ENCODE measurements at places on chromosomes 1 and 21. TPM values are rescaled to one million over a fixed set of nuclear protein-coding genes. Genes with fewer than 3 reads are reported as not detected.

DNA sequence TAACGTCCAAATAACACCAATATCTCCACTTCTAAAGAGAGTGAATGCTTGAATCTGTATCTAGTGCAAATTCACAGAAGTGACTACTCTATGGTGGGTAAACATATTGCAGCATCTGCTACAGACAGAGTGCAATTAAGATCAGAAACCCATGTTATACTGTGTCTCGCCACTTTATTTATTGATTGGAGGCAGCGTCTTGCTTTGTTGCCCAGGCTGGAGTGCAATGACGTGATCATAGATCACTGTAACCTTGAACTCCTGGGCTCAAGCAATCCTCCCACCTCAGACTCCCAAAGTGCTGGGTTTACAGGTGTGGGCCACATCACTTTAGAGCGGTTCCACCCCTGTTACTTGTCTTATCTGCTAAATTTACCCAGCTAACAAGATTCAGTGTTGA, 57.0 kb downstream of the HLCS start:
- no peak for DNase-seq

GRCh38 chr1:48831120-48831978, 54.7 kb upstream of the BEND5 start:
- no peak for DNase-seq

- no peak for DNase-seq
Observed at GRCh38 chr1:43970502-43970901, 692 bp downstream of the DPH2 start.

DNA sequence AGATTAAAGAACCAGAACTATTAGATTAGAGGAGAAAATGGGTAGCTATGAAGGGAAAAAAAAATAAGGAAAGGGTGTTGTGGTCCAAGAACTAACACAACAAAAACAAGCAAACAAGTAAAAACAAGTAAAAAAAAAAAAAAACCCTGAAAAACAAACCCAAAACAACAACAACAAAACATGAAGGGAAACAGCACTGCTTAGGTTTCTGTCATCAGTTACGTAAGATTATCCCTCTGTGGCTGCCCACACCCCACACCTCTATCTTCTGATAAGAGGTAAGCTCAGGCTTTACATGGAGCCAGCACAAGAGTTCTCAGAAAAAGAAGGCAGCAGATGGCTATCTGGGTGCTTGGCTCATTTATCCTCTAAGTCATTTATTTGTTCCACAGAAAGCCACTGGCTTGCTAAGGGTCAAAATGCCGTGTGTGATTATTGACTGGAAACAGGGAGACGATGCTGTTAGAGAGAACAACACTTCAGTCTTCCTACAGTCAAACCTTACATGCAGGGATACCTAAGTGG, 57.5 kb downstream of the KIAA0319L start:
- peak; percentile 65 for DNase-seq

GRCh38 chr1:165854101-165854845, 26.9 kb downstream of the UCK2 start:
- peak; percentile 13 for DNase-seq

DNA sequence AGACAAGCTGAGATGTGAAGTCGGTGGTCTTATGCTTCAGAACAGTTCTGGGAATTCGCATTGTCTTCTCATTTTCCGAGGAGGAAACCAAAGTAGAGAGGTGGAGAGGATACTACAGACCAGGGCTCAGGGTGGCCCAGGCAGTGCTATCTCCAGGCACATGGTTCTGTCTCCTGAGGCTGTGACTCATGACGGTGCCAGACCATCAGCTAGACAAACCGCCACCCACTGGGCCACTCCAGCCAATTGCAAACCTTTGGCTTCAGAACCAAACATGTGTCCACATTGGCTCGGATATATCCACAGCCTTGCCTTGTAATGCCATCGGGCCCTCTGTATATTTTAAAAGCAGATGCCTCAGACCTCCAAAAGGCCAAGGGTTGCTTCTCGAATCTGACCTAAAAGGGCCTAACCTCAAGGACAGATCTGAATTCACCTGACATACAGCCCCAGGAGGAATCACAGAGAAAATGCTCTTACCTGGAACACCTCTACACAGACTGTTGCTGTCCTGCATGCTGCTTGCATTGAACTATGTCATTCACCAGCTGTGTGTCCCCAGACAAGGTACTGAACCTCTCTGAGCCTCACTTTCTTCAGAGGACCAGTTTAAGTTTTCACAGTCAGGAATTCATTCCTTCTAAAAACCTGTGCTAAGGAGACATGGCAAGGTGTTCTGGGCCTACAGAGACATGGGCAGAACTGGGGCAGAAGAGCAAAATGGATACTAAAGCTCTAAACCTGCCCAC, 224.9 kb upstream of the JUN start:
- DNase-seq = no peak

DNA sequence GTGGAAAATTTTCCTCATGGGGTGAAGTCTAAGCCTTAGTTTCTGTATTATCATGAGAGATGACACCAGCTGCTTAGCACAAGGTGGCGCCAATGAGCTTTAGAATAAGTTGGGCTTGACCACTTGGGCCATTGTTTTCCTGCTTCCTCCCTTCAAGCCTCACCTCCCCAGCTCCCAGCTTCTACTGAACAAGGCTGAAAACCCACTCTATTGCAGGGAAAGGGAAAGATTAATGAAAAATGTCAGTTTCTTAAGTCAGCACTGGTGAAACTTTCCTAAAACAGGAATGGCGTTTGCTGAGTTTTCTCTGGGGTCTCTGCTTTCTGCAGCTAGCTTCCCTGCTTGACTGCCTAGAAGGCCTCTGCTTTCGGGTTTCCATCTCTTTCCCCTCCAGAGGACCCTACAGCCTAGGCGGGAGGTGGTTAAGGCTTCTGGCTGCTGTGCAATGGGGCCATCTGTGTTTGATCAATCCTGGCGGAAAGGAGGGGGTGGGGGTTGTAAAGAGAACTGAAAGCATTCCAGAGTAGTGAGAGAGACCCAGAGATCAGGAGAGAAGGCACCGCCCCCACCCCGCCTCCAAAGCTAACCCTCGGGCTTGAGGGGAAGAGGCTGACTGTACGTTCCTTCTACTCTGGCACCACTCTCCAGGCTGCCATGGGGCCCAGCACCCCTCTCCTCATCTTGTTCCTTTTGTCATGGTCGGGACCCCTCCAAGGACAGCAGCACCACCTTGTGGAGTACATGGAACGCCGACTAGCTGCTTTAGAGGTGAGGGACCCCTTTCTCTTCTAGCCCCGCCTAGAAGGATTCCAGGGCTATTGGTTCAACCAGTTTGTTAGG, at the start of gene OLFML3:
Gene OLFML3, plus strand, starts transcription at position 612 of the 840 bp plus-strand sequence. Its CDS starts 43 bp downstream, at position 655.
- DNase-seq = peak; percentile 49

- DNase-seq = no peak
Observed at GRCh38 chr1:227437495-227438008, 119.3 kb upstream of the CDC42BPA start.

DNA sequence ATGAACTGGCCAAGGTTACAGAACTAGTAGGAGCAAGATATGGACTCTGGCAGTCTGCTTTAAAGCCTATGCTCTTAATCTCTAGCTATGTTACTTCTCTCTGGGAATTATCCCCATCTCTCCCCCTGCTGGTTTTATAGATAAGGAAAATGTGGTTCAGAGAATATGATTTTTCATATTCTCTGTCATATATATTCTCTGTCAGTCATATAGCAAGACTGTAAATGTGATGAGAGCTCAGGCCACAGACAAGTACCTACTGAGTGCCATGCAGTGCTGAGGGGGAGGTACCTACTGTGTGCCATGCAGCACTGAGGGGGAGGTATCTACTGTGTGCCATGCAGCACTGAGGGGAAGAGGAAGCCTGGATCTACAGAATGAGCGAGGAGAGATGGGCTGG, 220.3 kb upstream of the FGGY start:
- no peak for DNase-seq

DNA sequence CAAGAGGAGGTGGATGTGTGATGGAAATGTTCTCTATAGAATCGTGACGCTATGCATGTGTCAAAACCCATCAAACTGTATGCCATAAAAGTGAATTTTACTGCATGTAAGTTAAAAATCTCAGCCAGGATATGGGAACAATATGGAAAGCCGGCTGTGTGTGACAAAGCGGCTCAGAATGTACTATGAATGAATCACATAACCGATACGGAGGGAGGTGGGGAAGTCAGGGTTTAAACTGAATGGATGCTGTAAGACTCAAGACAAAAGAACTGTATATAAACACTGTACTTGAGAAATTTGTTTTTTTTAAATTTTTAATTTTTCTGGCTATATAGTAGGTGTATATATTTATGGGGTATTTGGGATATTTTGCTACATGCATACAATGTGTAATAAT, 111.6 kb upstream of the PDE4B start:
- no peak for DNase-seq

DNA sequence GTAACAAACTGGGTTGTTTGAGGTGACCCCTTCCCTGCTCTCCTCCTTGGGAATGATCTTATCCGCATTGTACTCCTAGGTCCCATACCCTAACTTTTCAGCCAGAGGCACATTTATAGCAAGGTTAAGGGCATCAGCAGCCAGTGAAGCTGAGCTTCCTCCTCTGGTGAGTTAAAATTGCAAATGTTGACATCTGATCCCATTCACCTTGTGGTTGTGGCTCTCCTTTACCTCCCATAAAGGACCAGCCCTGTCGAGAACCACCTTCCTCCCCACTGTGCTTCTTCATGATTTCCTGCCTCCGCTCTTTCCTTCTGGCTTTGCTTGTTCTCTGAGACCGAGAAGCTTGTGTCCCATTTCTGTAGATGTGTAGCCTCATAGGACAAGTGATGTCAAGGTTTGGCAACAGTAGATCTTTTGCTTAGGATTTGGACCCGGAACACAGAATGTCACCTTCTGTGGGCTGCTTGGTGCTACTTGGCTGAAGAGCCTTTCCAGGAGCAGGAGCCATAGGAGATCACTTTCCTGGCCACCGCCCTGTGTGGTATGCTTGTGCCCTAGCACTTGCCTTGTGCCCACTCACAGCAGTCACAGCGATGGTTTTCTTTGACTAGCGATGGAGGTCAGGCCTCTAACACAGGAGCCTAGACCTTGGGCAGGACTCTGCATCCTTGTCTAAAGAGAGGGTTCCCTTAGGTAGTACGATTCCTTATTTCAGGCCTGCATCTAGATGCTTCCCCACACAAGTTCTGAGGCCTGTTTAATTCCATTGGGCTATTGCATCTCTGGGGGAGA, 18.8 kb downstream of the SZRD1 start:
- DNase-seq = no peak

GRCh38 chr1:156508955-156509234, 8.3 kb upstream of the MEF2D start:
- no peak for DNase-seq

The NBPF4 gene
- not detected for total RNA-seq

The KCNA3 gene
- 19.7 TPM for total RNA-seq

The DCDC2B gene
- total RNA-seq = not detected

The CELA3A gene
- total RNA-seq = not detected

The PEAR1 gene
- 0.52 TPM for total RNA-seq

The TPTE gene
- not detected for total RNA-seq

The SNIP1 gene
- total RNA-seq = 74.8 TPM

Measured in natural killer cell (primary cell).